ENCODE measurements at places on chromosomes 12 and 14.

- peak; percentile 39 for DNase-seq
These were observed 699 bp downstream of the KTN1 start for GRCh38 chr14:55580470-55581341.

DNA sequence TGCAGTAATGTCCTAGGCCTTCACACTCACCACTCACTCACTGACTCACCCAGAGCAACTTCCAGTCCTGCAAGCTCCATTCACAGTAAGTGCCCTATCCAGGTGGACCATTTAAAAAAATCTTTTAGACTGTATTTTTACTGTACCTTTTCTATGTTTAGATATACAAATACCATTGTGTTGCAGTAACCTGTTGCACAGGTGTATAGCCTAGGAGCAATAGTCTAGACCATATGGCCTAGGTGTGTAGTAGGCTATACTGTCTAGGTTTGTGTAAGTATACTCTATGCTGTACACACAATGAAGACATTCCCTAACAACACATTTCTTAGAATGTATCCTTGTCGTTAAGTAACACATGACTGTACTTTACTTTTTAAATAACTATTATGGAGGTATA, 17.2 kb downstream of the CYP46A1 start:
- no peak for DNase-seq

DNA sequence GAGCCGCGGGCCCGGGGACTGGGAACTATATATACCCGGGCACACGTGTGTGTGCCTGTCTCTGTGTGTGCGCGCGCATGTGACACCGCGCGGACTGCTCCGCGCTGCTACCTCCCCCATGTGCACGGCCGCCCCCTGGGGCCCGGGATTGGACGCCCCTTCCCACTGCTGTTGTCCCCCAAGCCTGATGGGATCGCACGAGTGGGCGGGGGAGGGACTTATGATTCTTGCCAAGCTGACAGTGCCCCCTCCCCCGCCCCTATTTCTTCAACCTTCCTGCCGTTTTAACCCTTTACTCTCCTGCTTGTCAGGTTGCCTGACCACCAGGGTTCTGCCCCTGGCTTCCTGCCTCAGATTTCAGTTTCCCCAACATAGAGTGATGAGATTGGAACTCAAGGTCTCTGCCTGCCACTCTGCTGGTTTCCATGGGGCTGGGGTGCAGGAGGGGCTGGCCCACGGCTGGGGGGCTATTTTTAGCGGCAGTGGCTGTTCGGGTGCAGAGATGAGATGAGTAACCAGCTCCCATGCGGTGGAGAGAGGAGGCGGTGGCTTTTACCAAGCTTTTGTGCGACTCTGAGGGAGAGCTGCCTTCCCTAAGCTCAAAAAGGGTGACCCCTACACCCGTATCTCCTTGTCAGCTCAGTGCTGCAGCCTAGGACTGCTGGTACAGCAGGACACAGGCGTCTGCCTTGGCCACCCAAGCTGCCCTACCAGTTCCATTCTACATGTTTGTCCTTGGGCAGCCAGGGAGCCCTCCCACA, at the start of gene DDN:
DDN (minus strand) TSS at position 5 of the 761 bp plus-strand sequence. CDS start 88 bp downstream, outside the sequence.
- no peak for DNase-seq

GRCh38 chr12:92261692-92262091, 116.0 kb upstream of the BTG1 start:
- no peak for DNase-seq

DNA sequence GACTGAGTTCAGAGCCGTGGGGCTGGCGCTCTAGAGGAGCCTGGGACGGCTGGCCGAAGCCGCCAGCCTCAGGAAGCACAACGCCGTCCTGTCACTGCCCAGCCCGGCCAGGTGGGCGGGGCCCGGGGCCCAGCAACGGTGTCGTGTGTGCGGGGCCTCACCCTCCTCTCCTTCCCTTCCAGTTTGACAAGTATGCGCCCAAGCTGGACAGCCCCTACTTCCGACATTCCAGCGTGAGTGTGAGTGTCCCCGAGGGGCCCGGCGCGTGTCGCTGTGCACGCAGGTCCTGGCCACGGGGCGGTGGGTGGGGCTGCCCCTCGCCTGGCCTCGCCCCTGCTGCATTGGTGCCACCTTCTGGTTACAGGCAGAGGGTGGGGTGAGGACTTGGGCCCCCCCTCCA, 38.3 kb downstream of the LRCOL1 start:
- DNase-seq: no peak

GRCh38 chr12:42701084-42701483, 111.5 kb upstream of the PRICKLE1 start:
- DNase-seq: no peak

GRCh38 chr14:51495319-51495718, 156.4 kb upstream of the FRMD6 start:
- DNase-seq: no peak

DNA sequence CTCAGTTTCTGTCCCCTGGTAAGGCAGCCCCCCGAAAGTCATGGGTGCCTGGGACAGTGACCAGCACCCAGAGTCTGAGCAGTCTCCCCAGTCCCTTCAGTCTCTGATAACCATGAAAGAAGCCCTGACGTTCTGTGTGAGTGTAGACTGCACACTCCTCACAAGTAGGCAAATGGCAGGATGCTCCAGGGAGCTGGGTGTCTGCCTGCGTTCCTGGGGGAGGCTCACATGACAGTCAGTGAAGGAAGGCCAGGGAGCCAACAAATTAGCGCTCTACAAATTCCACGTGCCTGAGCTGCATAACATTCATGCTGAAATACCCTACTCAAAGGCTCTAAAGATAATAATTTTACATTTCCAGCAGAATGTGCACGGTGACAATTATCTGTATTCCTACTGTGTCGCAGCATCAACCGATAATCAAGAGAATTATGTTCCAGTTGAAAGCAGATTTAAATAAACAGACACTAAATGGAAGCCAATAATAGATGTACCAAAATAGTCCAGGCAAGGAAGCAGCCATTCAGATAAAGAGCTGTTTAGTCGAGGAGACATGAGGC, 56.3 kb downstream of the ASCL1 start:
- DNase-seq: no peak

DNA sequence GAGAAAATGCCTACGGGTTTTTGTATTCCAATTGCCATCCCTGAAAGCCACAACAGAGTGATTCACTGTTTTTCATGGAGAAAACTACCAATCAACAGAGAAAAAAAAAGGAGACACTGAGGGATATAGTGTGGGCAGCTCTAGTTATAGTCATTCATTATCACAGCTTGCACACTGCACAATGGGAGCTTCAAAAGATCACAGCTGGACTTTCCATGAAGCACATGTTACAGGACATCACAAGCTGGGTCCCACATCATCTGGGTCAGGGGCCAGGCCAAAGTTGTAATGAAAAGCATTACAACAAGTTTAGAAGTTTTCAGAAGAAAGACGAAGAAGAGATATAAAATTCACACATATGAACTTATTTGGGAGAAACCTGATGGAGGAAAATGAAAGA, 41.5 kb downstream of the RERG start:
- DNase-seq: no peak

DNA sequence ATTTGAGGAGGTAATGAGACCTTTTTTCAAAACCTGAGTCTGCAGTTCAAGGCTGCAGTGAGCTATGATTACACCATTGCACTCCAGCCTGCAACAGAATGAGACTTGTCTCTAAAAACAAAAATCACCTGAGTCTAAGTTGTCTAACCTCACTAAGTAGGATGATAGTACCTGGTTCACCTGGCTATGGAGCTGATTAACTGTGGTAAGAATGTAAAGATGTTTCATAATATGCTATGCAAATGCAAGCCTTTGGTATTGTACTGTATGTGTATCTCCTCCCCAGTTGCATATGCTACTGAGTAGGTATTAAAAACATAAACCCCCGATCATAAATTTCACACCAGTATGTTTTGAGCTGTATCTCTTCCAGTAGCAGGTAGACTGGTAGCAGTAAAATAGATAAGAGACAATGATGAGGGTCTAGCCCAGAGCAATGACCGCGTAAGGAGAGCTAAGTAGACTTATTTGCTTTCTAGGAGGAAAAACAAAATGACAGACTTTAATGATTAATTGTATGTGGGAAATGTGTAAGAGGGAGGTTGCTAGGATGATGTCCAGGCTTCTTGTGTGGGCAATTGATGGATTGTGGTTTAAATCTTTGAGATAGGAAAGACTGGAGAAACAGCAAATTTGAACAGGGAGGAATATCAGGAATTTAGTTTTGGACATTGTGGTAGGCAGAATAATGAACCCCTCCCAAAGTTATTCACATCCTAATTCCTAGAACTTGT, 41.6 kb upstream of the EGLN3 start:
- DNase-seq: no peak

DNA sequence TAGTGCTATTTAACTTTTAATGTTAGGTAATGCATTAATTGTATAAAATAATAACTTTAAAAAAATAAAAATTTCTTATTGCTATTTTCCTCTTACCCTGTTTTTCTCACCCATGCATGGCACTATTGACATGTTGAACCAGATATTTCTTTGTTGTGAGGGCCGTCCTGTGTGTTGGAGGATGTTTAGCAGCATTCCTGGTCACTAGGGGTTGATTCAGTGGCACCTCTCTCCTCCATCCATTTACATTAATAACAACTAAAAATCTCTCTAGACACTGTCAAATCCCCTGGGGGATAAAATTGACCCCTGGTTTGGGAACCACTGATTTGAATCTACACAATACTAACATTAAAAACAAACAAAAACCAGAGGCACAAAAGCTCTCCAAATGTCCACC, 147.5 kb upstream of the MIS18BP1 start:
- no peak for DNase-seq

GRCh38 chr14:98408713-98409112, 863.3 kb downstream of the BCL11B start:
- DNase-seq: no peak

- DNase-seq: no peak
These were observed 5.5 kb downstream of the IFI27L2 start for GRCh38 chr14:94123868-94124267.

- DNase-seq: no peak
These were observed 17.5 kb downstream of the KCNH5 start for GRCh38 chr14:63027719-63028118.

- DNase-seq: no peak
These were observed 31.0 kb downstream of the RTL1 start for GRCh38 chr14:100872259-100873095.

DNA sequence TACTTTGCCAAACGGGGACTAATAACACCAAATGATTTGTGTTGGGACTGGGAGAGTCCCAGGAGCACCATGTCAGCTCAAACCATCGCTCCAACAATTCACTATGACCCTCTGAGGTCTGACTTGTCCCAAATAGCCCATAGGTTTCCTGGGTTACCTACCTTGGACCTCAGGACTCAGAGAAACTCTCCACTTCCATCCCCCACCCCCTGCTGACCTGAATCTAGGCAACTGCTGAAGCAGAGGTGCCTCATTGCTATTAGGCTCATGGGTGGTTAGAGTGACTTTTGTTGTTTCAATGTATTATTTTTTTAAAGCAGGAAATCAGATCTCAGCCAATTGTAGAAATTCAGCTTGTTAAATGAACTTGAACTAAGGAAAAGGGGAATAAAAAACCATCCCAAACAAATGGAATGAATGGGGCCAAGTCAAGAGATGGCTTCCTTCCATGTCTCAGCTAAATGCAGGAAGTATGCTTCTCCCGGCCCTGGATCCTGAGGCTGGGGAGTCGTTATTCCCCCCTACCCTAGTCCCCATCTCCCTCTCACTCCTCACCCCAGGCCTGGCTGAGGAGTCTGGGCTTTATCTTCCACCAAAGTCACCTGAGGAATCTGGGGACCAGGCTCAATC, 80.9 kb upstream of the SLC24A4 start:
- no peak for DNase-seq

DNA sequence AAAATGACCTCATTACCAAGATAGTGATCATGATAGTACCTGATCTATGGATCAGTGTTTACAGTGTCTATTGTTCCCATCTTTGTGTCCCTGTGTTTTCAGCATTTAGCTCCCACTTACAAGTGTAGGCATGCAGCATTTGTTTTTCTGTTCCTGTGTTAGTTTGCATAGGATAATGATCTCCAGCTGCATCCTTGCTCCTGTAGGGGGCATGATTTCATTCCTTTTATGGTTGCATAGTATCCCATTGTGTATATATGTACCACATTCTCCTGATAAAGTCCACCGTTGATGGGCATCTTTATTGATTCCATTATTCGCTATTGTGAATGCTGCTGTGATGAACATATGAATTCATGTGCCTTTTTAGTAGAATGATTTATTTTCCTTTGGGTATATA, 215.4 kb upstream of the NAV3 start:
- DNase-seq: no peak

- DNase-seq: no peak
These were observed 355.5 kb downstream of the DIO2 start for GRCh38 chr14:79855789-79856188.
